ENCODE measurements at places on chromosomes 2 and 18.

DNA sequence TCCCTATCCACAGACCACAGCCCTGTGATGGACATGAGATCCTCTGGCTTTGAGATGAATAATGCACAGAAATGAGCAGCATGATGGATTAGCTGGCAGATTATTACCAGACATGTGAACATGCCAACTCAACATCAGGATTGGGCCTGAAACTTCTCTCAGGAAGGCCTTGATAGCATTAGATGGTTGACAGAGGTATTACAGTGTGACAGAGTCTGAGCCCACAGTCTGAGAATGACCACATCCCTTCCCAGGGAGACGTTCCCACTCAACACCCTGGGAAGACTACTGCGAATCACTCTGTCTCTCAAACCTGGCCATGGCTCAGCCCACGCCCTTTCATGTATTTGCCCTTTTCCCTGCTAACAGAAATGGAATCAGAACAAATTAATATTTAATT lies 66.9 kb downstream of the BCL11A start:
- DNase-seq, result no peak

DNA sequence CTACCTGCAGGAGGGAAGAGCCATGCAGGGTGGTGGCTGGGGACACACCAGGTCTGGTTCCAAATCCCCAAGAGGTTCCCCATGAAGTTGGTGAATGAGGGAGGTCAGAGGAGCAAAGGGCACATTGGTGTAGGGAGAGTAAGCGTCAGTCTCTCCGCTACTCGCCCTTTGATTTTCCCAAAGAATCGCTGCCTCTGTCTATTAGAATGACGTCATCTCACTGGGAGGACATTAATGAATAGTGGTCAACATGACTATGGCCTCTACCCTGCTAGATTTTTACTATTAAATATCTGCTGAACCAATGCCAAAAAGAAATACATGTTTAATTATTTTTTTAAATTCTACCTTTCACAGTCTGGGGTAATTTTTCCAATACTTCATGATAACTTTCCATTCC lies 109.6 kb upstream of the SNTG2 start:
- no peak for DNase-seq

DNA sequence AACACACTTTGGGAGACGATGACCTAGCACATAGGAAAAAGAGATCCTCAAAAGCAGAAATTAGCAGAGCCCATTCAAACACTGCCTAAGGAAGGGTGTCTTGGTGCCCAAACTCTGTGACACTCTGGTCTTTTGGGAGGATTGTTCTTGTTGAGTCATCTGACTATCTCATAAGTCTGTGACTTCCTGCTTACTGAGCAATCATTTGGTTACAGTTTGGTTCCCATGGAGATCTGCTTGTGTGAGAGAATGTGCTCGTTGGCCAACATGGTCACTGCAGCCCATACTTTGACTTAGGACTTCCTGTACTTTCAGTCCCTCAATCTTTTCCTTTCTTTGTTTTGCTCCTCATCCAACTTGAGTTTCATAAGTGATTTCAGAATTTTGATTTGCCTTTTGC lies 602.9 kb downstream of the NYAP2 start:
- DNase-seq, result no peak

DNA sequence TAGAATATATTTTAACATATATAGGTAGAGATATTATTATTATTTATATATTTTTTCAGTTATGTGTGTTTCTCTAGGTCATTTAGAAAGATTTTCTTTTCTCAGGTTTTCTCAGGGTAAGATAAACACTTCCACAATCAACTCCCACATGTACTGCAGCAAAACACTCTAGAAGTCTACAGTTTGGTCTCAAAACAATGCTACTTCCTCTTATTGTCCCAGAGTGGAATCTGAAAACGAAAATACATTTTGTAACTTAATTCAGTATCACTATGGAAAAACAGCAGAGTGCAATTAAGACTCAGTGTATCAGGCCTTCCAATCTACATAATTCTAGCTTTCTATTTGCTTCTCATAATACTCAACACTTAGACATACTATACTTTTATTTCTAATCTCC lies 190.1 kb upstream of the SLC35G4 start:
- no peak for DNase-seq

GRCh38 chr2:168622559-168622958 lies 166.5 kb downstream of the CERS6 start:
- DNase-seq, result no peak

GRCh38 chr2:101251844-101252407 lies 760 bp upstream of the CNOT11 start:
- DNase-seq, result no peak

- DNase-seq, result no peak
Observed at GRCh38 chr18:37964885-37965571, 399.4 kb upstream of the CELF4 start.

GRCh38 chr18:9782073-9782857 lies 74.2 kb downstream of the RAB31 start:
- DNase-seq, result no peak

- no peak for DNase-seq
Observed at GRCh38 chr18:69580107-69580506, 179.4 kb downstream of the DOK6 start.

GRCh38 chr2:239245107-239245506 lies 155.7 kb downstream of the HDAC4 start:
- no peak for DNase-seq

DNA sequence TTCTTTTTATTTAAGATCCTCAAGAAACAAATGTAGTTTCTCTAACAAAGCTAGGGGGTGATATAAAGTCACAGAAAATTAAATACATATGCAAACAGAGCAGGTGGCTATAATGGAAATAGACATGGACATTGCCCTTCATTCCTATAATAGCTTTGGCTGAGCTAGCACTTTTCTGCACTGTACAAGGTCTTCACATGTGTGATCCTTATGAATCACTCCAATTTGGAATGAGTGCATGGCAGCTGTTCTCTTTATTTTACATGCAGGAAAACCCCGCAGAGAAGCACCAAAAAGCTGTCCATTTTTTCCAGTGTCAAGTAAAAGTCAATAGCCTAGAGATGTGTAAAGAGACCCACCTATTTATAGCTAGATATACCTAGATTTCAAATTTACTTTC lies 747.4 kb upstream of the SLC8A1 start:
- DNase-seq, result no peak

GRCh38 chr2:42639340-42640077 lies 71.1 kb downstream of the MTA3 start:
- no peak for DNase-seq

DNA sequence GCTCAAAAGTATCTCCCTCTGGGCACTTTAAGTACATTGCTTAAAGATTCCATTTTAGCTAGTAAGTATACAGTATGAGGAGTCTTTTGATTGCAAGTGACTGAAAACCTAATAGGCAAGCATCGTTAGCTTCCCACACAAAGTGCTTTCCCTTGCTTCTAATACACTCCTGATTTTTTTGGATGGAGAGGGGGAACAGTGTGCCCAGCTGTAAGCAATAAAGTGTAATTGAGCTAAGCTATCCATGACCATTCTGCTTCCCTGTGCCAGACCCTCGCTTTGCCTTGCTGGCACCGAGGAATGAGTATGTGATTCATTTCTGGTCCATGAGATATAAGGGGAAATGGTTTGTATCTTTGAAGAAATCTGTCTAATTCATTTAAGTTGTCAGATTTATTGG lies 3.8 kb upstream of the ZNF24 start:
- DNase-seq, result no peak

- peak; percentile 42 for DNase-seq
Observed at GRCh38 chr2:62287899-62288880, 92.3 kb downstream of the B3GNT2 start.

GRCh38 chr2:228600265-228600664 lies 418.8 kb upstream of the SPHKAP start:
- no peak for DNase-seq

DNA sequence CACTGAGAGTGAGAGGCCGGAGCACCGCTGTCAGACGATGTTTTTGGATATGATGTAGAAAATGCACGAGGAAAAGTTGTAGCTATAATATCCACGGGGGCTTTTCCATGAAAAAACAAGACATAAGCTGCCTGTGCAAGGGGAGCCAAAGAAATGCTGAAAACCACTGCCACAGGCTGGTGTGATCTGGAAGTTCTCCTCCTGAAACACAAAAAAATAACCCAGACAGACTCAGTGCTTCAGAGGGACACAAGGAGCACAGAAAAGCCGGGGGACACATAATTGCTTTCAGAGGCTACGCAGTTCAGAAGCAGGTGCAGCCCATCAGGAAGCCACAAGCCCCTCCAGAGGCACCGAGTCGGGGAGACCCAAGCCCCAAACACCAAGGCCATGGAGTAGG lies 98.2 kb downstream of the ZNF516 start:
- no peak for DNase-seq

DNA sequence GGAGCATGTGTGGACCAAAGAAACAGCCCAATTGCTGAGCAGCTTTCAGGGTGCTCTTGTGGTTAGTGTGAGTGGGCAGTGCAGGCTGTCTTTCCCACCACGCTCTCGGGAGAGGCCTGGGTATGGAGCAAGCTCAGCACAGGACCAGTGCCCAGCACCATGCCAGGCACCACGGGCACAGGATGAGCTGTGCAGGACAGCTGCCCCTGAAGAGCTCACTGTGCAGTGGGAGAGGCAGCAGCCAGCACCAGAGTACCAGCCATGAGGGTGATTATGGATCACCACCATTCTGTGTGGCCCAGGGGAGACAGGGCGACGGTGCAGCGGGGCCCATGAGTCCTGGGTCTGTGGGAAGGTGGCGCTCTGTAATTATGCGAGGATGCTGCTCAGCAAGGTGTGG lies 29.7 kb upstream of the FAHD2A start:
- no peak for DNase-seq

GRCh38 chr2:4515871-4516761 lies 812.7 kb downstream of the DCDC2C start:
- DNase-seq, result no peak

- DNase-seq, result no peak
Observed at GRCh38 chr2:205428811-205429210, 253.5 kb upstream of the NRP2 start.

GRCh38 chr18:55384551-55385275 lies 203.3 kb downstream of the TCF4 start:
- DNase-seq, result no peak

- DNase-seq, result no peak
Observed at GRCh38 chr18:48571639-48572384, 33.0 kb downstream of the CTIF start.

DNA sequence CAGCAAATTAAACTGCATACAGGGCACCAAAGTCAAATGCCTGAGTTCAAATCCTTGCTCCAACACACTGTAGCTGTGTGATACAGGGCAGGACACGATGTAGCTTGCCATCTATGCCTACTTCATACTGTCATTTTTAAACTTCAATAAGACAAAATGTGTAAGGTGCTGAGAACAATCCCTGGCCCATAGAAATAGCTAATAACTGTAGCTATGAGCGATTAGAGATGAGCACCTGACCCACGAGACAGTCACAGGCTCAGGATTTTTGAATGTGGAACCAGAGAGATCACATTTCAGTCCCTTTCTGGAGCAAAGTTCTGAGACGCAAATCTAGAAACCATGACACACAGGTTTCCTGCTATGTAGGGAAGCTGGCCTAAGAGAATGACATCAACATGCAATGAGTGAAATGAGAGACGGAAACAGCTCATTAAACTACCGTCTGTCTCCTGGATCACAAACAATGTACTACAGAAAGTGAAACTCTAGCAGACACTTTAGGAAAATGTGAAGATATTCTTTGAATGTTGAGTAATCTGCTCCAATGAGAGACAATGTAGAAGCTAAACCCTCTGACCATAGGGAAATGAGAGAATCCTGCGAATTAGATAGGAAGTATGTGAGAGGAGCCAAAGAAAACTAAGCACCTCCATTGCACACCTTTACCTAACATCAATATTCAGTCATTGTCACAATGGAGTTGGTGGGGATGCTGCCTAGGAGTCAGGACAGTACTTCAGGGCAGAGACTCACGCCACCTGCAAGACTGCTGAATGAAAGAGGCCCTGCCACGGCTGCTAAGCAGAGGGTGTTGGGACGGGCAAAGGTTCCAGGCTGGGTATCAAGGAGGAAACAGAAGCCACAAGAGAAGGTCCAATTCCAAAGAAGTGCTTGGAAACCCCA lies 25.5 kb downstream of the B4GALT6 start:
- no peak for DNase-seq

DNA sequence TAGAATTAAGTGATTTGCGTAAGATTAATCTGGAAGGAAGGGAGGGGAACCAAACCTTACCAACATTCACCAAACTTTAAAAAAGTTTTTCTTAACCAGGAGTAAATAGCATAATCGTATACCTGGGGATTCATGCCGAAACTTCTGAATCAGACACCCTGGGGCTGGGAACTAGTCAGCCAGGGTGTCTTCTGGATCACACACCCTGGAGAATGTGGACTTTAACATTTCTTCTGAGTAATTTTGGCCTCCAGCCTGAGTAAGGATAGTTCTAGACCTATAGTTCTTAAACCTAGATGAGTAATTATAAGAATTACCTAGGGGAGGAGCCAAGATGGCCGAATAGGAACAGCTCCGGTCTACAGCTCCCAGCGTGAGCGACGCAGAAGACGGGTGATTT lies 44.1 kb upstream of the MEIS1 start:
- DNase-seq, result no peak

DNA sequence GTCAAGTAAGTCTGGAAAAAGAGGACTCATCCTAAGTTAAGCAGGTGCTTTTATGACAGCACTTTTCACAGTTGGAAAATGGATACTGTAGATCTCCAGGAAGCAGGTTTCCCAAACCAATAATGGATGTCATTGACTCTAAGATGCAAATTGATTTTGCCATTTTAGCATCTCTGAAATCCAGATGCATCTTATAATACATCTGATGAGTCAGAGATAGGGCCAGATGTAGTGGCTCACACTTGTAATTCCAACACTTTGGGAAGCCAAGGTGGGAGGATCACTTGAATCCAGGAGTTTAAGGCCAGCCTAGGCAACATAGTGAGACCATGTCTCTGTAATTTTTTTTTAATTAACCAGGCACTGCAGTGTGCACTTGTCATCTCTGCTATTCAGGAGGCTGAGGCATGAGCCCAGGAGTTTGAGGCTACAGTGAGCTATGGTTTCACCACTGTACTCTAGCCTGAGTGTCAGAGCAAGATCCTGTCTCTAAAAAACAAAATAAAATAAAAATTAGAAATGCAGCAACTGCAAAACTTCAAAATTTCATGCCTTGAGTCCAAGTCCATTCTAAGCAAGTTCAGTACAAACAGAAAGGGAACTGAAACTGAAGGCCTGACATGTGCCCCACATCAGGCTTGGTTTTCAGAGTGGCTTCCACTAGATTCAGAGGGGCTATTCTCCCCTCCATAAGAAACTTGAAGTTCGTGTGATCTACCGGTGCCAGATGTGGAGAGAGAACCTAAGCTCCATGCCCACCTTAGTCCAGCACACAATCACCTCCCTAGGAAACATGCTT lies 267.8 kb upstream of the NCKAP5 start:
- DNase-seq, result no peak

GRCh38 chr2:120388222-120389035 lies 42.5 kb downstream of the INHBB start:
- DNase-seq, result no peak

GRCh38 chr2:3637692-3638455 lies 20.1 kb upstream of the ALLC start:
- DNase-seq, result no peak

All from activated T-cell treated with anti-CD3 and anti-CD28 coated beads for 48 hours (primary cell).